ENCODE measurements at places on chromosomes 4 and X.

DNA sequence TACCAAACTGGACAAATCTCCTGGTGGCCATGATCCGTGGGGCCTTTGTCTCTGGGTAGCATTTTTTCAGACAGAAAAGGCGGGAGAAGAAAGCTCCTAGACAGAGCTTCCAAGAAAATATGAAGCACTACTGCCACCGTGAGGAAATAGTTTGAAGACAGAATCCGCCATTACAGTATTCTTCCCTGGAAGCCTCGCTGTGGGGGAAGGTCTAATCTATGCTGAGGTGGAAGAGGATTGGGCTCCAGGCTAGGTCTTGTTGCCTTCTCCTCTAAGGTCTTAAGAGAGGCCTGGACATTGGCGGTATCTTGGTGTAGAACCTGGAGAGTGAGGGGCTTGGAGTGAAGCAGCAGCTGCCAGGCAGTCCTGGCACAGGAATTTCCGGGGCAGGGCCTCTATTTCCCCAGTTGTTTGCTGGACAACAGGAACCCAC lies 218.9 kb downstream of the OR13H1 start:
- DNase-seq, result no peak

DNA sequence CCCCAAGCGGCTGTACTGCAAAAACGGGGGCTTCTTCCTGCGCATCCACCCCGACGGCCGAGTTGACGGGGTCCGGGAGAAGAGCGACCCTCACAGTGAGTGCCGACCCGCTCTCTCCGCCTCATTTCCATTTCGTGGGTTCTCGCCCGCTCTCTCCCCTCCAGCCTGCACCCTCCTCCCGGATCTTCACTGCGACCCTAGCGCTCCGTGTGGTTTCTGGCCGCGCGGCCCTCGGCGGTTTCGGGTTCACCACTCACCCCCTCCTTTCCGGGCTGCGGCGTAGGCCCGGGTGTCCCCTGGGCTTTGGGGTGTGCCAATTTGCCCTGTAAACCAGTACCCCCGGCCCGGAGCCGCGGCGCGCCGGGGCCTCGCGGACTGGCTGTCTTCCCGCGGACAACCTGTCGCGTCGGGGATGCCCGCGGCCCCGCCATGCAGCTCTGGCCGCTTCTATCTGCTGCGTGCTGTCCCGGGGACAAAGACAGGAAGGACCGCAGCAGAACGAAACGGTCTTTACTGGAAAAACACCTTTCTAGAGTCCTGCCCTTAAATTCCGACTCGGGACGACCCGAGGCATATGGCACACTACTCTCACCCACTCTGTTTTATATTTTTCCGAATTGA lies 737 bp downstream of the FGF2 start:
- peak; percentile 13 for DNase-seq

DNA sequence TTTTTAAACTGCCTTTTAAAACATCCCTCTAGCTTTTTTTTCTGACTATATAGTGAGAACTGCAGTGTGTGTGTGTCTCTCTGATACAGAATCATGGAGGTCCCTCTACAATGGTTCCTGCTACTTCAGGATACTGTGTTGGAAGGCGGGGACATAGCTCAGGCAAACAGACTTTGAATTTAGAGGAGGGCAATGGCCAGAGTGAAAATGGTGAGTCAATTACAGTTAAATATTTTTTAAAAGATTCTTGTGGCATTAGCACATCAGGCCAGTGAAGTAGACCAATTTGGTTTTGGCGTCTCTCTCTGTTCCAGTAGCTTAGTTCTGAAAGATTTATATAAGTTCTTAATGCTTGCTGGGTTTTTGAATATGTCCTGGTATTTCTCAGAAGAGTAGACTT lies 47.1 kb downstream of the ALG13 start:
- no peak for DNase-seq

GRCh38 chrX:24169211-24169610 lies 19.7 kb downstream of the ZFX start:
- no peak for DNase-seq

- DNase-seq, result no peak
Measured at GRCh38 chr4:34422472-34423175, 1821.7 kb downstream of the ARAP2 start.

All from activated T-helper 2 cell treated with anti-CD3 and anti-CD28 coated beads, Interferon-gamma antibody, Interleukin-2, Interleukin-4, amounts not matched to agents 10 μg/mL and 5 μg/mL and 100 μg/mL, durations not matched to agents 14 hours and 24 hours and 36 hours (primary cell).